ENCODE measurements at places on chromosomes 11 and 22.

DNA sequence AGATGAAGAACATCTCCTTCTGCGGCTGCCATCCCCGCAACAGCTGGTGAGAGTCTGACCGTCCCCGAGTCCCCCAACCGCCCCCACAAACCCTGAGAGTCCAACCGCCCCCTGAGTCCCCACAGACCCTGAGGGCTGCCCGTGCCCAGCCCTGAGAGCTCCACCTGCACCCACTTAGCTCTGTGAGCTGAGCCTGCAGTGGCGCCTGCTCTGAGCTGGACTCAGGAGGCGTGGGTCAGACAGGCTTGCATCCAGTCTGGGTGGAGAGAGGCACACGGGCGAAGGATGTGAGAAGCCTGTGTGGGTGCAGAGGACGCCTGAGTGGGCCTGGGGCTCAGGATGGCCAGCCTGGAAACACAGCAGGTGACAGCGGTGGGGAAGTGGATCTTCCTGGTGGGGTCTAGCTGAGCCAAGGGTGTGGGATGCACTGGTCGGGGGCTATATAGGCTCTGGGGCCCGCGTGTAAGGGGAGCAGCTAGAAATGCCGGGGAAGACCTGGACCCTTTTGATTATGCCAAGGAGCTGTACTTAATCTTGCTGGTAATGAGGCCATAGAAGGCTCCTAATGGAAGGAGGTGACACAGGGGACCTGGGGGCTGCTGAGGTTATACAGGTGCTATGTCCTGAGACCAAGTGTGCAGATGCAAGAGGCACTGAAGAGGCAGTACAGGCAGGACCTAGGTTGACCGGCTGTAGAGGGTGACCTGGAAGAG, 6.5 kb downstream of the MAPK8IP2 start:
- DNase-seq: no peak

GRCh38 chr11:122843281-122844141, 5.2 kb downstream of the CRTAM start:
- DNase-seq: peak; percentile 36

DNA sequence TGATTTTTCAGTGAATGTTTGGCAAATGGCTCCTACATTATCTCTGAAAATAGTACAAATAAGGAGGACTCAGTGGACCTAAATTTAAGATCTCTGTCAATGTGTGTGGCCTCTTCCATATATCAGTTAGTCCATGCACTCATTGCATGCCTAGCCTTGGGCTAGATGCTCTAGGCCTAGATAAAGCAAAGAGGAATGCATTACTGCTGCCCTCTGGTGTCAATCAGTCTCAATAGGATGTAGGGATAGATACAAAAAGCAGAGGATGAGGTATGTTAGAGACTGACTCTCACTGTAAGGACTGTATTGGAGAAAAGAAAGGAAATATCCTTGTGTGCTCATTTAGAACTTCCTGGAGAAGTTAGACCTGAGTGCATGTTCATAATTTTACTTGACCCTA, 42.0 kb downstream of the MS4A2 start:
- DNase-seq: no peak

- no peak for DNase-seq
These were observed 25.4 kb upstream of the MYO18B start for GRCh38 chr22:25716637-25717036.

- no peak for DNase-seq
These were observed 5.4 kb downstream of the RELT start for GRCh38 chr11:73381589-73381988.

DNA sequence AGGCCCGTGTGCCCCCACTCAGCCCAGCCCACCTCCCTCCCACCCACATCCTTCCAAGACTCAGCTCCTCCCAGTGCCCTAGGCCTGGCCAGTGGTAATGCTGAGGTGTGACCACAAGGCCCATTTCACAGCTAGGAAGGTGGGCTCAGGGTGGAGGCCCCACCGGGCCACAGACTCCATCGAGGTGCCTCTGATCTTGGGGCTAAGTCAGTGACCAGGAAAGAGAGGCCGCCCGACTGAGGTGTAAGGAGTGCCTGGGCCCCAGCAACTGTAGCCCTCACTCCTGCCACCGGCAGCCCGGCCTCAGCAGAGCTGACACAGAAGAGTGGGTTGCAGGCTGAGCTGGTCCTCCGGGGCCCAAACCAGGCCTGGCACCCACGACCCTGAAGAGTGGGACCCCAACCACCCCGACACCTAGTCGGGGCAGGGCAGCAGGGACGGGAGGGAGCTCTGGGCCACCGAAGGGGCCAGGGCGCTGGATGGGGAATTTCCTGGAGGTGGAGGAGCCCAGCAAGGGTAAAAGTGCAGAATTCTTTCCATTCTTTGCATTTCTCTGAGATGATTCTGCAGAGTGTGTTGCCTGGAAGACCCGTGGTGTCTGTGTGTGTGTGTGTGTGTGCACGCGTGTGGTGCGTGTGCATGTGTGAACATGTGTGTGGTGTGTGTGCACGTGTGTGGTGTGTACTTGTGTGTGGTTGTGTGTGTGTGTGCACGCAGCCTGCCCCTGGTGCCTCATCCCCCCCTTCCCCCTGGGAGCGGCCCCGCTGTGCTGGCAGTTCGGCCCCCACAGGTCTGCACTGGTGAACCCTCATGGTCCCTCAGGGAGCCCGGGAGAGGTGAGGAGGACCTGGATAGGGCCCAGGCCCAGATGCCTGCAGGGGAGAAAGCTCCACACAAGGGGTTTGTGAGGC, 8.3 kb upstream of the PIM3 start:
- no peak for DNase-seq

DNA sequence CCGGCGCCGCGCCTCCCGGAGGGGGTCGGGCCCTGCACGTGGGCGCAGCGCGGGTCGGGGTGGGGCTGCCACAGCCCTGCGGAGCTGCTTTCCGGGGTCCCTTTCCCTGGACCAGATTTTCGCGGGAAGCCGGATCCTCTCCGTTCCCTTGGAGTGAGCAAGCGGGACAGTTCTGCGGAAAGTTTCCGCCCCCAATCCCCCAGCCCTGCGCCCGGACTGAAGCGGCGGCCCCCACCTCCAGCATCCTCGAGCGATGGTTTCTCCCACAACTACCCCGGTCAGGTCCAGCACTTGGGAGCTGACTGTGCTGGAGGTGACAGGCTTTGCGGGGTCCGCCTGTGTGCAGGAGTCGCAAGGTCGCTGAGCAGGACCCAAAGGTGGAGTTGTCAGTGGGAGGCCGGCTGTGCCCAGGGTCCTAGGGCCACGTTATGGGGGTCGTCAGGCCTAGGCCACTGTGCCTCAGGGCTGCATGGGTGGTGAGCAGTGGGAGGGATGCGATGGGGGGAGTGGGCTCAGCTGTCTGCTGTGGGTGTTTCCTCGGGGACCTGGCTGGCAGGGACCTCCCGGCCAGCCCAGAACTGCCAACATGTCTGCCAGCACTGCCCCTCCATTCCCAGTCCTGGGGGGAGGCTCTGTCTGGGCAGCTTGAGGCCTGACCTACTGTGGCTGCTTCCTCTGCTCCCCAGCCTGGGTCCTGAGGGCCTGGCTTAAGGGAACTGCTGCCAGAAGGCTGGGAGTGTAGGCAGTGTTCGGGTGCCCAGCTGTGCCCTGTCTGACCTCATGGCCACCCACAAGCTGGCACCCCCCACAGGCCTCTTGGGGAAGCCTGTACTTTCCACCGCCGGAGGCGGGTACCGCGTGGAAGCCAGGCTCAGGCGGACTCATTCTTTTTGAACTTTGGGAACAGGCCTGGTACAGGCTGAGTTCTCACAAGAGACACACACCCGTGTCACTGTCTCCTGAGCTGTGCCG, 726 bp downstream of the ST3GAL4 start:
- DNase-seq: no peak

DNA sequence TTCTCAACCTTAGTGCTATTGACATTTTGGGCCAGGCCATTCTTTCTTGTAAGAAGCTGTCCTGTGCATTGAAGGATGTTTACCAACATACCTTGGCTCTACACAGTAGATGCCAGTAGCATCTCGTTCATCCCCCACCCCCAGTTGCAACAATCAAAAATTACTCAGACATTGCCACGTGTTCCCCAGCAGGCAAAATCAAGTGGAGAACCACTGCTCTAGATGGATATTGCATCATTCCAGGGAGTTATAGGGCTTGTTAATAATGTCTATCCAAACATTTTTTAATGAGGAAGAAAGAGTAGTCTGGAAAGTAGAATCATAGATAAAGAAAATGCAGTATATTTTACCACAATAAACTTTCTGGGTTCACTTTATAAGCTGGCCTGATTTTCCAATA, 64.1 kb downstream of the PRMT3 start:
- no peak for DNase-seq

- DNase-seq: no peak
These were observed 574.7 kb downstream of the TBC1D22A start for GRCh38 chr22:47337161-47337621.

- DNase-seq: no peak
These were observed 7.0 kb upstream of the SIDT2 start for GRCh38 chr11:117171404-117172061.

GRCh38 chr11:62008193-62008592, 40.8 kb upstream of the FTH1 start:
- no peak for DNase-seq

DNA sequence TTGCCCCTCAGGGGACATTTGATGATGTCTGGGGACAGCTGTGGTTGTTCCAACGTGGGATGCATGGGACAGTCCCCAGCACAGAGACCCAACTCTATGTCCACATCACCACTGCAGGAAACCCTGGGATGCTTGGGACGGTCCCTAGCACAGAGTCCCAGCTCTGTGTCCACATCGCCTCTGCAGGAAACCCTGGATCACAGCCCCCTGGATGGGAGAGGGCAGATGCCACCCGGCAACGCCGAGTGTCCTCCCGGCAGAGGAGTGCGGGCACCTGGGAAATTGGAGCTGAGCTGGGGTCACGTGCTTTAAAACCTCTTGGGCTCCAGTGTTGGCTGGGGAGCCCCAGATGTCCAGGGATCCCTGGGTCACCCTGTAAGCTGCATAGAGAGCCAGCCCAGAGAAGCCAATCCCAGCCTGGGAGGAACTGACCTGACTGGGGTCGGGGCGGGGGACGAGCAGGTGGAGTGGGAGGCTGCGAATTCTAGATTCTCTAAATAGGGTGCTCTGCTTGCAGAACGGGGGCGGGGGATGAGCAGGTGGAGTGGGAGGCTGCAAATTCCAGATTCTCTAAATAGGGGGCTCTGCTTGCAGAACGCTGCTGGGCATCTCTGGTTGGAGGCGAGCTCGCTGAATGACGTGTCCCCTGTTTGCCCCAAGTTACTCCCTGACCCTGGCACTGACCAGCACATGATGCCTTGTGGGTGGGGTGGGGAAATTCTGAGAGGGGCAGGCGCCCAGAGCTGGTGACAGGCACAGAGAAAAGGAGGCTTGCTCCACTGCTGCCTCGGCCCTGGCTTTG, 1197.8 kb downstream of the BRD1 start:
- no peak for DNase-seq

GRCh38 chr11:417652-418342, 3.0 kb upstream of the SIGIRR start:
- DNase-seq: no peak

DNA sequence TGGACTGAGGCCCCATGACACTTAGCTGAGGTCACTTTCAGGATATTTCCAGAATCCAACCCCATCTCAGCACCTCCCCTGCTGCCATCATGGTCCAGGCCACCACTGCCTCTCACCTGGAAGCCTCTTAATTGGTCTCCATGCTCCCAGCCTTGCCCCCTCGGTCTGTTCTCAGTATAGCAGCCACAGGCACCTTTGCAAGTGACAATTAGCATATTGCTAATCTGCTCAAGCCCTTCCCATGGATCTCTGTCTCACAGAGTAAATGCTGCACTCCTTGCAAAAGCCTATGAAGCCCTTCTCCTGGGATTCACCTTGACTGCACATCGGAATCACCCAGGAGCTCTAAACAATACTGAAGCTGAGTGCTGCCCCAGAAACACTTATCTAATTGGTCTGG, 93.5 kb upstream of the CSNK2A3 start:
- no peak for DNase-seq

GRCh38 chr11:16011396-16011795, 344.9 kb downstream of the SOX6 start:
- no peak for DNase-seq

DNA sequence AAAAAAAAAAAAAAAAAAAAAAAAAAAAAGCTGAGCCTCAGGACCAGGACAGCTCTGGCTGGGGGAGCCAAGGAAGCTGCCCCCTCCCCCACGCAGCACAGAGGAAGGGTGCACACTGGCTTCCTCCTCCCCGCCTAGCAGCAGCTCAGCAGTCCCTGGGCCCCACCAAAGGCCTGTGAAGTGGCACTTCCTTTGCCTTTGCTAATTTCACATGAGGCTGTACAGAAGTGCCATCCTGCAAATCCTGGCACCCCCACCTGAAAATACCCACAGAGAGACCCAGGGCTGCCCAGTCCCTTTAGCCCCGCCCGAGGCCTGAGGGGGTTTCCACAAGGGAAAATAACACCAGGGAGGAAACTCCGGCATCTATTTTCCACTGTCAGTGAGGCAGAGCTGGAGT, 3.9 kb downstream of the RHOG start:
- DNase-seq: no peak

GRCh38 chr11:103958475-103959215, 77.8 kb upstream of the DDI1 start:
- DNase-seq: no peak

DNA sequence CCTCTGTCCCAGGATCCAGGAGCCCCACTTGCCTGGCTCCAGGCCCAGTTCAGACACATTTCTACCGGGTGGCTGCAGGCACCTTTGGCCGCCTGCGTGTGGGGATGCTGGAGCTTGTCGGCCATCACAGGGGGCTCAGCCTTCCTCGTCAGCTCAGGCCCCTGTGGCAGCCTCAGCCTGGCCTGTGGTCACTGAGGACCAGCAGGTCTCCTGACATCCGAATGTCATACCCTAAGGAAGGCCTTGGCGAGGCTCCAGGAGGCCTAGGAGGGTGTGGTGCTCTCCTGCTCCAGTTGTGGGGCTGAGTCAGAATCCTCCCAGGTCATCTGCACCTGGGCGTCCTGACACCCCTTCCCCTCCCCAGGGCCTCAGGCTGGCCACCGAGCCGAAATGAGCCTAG, 14.9 kb upstream of the SOX10 start:
- DNase-seq: no peak

DNA sequence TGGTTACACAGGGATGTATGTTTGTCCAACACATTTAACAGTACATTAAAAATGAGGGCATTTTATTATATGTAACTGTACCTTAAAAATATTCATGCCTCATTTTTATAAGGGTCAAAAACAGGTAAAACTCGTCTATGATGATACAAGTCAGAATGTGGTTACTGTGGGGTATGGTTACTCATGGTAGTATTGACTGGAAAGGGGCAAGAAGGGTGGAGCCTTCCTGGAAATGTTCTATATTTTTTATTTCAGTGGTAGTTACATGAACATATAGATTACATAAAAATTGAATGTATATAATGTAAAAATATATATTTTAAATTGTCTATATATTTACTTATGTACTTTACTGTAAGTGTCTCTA, 99.8 kb downstream of the STIM1 start:
- DNase-seq: no peak

DNA sequence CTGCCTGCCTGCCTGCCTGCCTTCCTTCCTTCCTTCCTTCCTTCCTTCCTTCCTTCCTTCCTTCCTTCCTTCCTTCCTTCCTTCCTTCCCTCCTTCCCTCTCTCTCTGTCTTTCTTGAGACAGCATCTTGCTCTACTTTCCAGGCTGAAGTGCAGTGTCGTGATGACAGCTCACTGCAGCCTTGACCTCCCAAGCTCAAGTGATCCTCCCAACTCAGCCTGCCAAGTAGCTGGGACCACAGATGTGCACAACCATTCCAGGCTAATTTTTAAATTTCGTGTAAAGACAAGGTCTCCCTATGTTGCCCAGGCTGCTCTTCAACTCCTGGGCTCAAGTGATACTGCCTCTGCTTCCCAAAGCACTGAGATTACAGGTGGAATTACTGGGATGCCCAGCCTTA, 328.2 kb upstream of the SORL1-AS1 start:
- no peak for DNase-seq
